Posterior vena cava (tissue), 2 donors: ENCODE measurements at places on chromosomes 2 and 18. TPM values are rescaled to one million over a fixed set of nuclear protein-coding genes. Genes with fewer than 3 reads are reported as not detected.
A peak's percentile ranks its signal among the peaks of the same experiment; 100 is the strongest.

Gene NDUFAF7
- 13.3 TPM for total RNA-seq

Gene KCNJ13
- not detected for total RNA-seq

Gene VSNL1
- total RNA-seq: not detected

Gene SPOPL
- total RNA-seq: 33.6 TPM

Gene CRYBA2
- not detected for total RNA-seq

Gene C2orf74
- total RNA-seq: 6.6 TPM

Gene RAB17
- 2.0 TPM for total RNA-seq

Gene CACNB4
- total RNA-seq: 8.6 TPM

- DNase-seq: no peak
Observed at GRCh38 chr18:37307181-37307580, 258.4 kb downstream of the CELF4 start.

DNA sequence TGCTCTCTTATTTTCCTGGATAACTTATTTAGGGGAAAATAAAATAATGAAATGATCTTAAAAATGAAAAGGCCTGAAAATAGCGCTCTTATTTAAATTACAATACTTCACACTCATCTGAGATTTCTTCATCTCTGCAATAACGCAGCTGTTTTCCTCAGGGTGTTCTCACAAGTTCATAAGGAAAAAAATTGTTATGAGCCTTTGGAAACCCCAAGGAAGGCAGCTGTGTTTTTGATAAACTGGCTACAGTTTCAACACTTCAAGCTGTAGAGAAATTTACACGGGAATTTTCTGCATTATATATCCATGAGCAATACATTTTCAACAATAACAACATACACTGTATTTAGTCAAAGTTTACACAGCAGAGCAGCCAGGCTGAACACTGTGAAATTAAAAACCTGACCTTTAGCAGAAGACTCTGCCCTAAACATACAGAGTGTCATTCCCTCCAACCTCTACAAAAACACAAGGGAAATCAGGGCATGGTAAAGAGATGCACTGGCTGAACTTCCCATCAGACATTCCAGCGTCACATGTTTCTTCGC, 959.6 kb downstream of the SLC4A3 start:
- DNase-seq: no peak

GRCh38 chr2:221494556-221494955, 77.5 kb downstream of the EPHA4 start:
- no peak for DNase-seq

GRCh38 chr2:70994699-70995425, at the start of gene TEX261:
Gene TEX261 (minus strand): TSS chr2:70994873. CDS start chr2:70994757, 116 bp downstream.
- DNase-seq: peak; percentile 96

- DNase-seq: no peak
Observed at GRCh38 chr18:70422391-70422965, 133.6 kb downstream of the SOCS6 start.

- DNase-seq: no peak
Observed at GRCh38 chr2:15582710-15583357, 8.8 kb upstream of the DDX1 start.

GRCh38 chr2:69716555-69717120, 25.3 kb upstream of the ANXA4 start:
- no peak for DNase-seq

- DNase-seq: no peak
Observed at GRCh38 chr2:144668493-144669110, 148.7 kb upstream of the ZEB2 start.

- DNase-seq: no peak
Observed at GRCh38 chr18:12456441-12456840, 48.7 kb downstream of the PRELID3A start.

DNA sequence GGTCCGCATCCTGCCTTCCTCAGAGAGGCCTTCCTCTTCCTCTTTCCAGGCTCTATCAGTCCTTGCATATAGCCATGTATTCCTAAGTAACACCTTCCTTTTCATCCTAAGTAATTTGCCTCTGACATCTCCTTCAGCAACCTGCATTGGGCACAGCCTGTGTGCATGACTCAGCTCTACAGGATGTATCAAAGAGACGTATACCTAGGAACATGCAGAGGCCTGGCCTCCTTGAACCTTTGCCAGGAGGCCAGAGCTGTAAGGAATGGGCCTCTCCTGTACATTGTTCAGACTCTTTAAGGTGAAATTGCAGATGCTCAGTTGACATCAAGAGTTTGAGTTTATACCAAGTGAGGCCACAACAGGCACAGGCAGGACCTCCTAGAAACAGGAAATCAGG, 76.0 kb upstream of the CELF4 start:
- no peak for DNase-seq

DNA sequence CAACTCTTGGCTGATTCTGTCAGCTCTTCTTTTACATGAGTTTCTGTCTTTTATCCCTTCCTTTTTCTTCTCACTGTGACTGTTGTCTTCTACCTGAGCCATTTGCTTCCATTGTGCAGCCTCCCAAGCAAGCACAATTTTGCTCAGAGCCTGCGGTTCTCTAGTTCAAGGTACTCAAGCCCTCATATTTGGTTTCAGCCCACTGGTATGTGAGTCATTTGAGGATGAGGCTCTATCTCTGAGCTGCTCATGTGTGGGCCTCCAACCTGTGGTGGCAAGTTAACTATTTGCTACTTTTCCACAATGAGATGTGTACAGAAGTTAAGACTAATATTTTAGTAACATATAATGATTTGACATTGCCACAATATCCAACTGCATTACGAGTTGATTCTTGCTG, 183.0 kb downstream of the PHLPP1 start:
- DNase-seq: no peak

GRCh38 chr2:51662187-51662586, 630.3 kb upstream of the NRXN1 start:
- DNase-seq: no peak

DNA sequence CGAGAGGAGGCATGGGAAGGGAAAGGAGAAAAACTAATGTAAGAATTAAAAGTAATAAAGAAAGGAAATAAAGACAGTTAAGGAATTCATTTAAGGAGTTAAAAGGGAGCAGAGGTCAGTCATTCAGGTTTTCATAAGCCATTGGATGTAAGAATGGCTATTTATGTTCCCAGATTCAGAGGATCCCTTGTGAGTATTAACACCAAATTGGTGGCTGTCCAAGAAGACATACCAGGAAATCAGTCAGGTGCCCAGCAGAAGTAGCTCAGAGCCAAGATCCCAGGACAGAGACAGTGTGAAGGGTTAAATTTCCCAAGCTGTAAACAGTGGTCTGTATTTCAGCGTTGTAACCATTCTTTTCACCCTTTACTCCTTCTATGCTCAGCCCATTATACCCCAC, 550.4 kb downstream of the BCL11A start:
- no peak for DNase-seq

DNA sequence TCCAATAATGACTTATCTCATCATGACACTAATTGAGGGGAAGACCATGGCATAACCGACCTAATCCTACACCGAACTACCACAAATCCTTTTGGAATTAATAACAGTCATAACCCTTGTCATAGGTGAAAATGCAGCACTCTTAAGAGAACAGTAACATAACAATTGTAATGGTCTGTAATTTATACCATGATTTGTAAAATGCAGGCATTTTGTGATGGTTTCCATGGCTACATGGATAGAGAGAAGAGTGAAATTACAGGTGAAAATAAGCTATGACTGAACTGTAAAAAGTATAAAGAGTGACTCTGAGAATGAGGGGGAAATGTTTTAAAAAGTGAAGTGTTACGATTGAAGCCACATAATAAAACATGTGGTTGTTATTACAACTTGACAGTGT, 494.1 kb upstream of the SLC39A10 start:
- no peak for DNase-seq

GRCh38 chr2:44934038-44934982, 7.2 kb upstream of the SIX3 start:
- DNase-seq: peak; percentile 69

- peak; percentile 87 for DNase-seq
Observed at GRCh38 chr2:232611559-232612218, 21.7 kb upstream of the EFHD1 start.

- DNase-seq: no peak
Observed at GRCh38 chr2:182972548-182972942, 65.7 kb downstream of the NCKAP1 start.

- no peak for DNase-seq
Observed at GRCh38 chr2:74821177-74822126, 12.5 kb upstream of the HK2 start.

DNA sequence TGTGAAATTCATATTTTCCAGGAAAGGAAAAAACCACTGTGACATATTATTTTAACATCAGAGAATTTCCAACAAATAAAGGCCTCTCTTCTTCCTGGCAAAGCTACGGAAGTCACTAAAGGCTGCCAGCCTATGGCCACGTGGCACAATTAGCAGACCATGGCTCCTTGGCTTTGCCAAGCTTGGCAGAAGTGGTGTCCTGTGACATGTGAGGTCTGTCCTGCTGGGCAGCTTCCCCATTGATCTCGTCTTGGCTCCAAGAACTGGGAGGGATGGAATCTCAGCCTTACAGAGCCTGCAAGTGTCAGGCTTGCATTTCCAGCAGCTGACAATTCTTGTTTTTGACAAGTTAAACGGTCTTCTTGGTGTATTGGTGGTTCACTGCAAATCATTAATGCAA, 226.9 kb upstream of the THSD7B start:
- no peak for DNase-seq

GRCh38 chr18:4734903-4735302, 279.8 kb upstream of the DLGAP1 start:
- DNase-seq: no peak

- no peak for DNase-seq
Observed at GRCh38 chr2:48249631-48250473, 280.1 kb upstream of the STON1 start.

DNA sequence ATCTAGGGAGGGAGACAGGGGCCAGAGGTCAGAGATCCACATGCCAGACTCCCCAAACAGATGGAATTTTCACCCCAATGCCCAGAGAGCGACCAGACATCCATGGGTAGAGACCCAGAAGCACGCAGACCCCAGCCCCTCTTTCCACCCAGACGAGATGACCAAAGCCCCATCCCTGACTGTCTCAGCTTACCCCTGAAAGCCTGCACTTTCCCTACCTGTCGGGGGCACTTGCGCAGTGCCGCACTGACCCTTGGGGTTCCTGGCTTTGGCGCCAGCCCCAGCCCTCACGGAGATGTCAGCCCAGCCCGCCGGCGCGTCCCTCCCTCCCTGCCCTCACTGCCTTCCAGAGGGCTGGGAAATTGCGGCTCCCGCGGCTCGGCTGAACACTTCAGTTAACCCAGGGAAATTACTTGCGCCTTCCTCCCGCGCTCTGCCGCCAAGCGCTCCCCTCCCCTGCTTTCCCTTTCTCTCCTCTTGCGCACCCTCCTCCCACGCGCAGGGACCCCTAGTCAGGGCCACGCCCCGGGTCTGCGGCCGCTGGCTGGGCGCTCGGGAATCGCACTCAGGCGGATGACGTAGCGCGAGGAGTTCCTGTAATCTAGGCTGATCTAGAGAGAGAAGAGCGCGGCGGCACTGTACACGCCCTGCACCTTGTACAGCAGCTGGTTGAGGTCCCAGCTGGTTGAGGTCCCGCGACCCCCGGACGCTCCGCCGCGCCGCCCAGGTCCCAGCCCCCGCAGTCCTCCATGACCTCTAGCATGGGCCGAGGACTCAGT, 12.0 kb downstream of the ALPG start:
- peak; percentile 83 for DNase-seq

- no peak for DNase-seq
Observed at GRCh38 chr18:71036783-71037182, 747.9 kb downstream of the SOCS6 start.

DNA sequence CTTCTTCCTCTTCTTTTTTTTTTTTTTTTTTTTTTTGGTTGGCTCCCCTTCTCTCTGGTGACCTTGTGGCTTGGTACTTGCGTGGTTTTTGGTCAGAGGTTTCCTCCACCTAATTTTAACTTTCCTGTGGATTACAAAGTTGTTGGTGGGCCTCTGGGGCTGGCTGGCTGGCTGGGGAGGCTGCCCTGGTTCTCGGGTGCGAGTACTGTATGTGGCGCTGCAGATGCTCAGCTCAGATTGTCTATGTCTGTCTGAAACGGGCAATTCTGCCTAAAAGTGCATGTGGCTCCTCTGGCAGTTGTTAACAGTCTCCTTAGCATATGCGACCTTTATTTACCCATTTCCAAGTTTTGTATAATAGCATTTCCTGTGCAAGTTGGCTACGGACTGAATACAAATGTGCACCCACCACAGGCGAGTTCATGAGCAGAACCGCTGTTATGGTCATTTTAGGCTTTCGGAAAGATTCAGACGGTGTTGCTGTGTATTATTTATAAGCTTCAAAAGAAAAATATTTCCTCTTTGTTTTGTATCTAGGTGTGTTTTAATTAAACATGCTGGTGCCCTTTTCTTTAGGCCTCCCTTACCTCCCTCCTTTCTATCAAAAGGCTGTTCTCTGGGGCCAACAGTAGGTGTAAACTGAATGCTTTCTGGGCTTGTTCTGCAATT, 4.4 kb downstream of the TBR1 start:
- no peak for DNase-seq

- no peak for DNase-seq
Observed at GRCh38 chr2:212328136-212328535, 210.5 kb downstream of the ERBB4 start.

DNA sequence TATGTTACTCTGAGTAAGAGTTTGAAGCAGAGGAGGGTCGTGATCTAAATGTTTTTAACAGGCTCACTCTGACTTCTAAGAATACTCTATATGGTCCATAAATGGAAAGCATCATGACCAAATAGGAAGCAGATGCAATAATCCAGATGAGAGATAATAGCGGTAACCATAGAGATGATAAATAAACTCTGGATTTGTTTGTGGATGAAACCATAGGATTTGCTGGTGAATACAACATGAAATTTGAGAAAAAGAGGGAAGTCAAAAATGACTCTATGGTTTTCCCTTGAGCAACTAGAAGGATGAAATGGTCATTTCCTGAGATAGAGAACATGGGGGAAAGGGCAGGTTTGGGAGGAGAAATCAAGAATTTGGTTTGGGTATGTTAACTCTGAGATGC, 3.9 kb downstream of the HEATR5B start:
- DNase-seq: no peak

DNA sequence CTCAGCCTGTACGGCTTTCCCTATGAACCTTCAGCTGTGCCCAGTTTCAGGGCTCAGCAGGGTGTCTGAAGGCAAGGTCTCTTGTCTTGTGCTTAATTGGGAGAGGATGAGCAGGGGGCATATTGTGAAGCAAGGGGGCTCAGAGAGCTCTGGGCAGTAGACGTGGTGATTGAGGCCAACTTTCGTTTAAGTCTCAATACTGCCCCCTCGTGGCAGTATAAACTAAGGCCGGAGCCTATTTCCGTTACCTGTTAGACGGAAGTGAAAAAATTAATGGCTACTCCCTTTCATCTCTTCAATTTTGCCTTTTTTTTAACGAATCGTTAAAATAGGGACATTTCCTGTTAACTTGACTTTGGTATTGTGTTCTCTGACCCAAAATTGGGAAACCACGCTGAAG, 193.4 kb downstream of the TDRD15 start:
- no peak for DNase-seq

DNA sequence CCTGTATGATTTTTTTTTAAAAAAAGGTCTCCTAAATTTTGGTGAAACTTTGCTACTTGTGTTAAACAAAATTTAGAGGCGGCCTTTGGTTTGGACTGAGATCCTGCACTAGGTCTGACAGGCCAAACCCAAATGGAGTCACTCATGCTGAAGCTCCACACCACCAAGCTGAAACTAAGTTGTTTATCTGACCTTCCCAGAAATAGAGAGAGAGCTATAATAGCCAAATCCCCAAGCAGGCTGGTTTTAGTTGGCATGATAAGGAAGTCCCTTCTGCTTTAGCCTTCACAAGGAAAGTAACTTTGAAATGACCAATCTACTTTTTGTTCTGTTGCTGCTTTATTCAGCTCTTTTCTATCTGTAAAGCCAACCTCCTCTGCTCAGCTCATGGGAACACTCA, 17.1 kb upstream of the THUMPD2 start:
- DNase-seq: no peak

GRCh38 chr2:201203916-201204654, 21.1 kb downstream of the CASP10 start:
- DNase-seq: no peak

- peak; percentile 92 for DNase-seq
Observed at GRCh38 chr18:76822506-76823160, at the start of gene ZNF236. Gene ZNF236 (plus strand): TSS chr18:76822557. CDS start chr18:76822608, 51 bp downstream.
